ENCODE measurements at places on chromosomes 12 and 14.

GRCh38 chr14:96762650-96763049 lies 34.5 kb upstream of the VRK1 start:
- DNase-seq: peak; percentile 69

GRCh38 chr12:124630791-124631313 lies 63.4 kb upstream of the NCOR2 start:
- DNase-seq: no peak

- no peak for DNase-seq
Observed at GRCh38 chr14:21382095-21382494, 1.7 kb downstream of the SUPT16H start.

DNA sequence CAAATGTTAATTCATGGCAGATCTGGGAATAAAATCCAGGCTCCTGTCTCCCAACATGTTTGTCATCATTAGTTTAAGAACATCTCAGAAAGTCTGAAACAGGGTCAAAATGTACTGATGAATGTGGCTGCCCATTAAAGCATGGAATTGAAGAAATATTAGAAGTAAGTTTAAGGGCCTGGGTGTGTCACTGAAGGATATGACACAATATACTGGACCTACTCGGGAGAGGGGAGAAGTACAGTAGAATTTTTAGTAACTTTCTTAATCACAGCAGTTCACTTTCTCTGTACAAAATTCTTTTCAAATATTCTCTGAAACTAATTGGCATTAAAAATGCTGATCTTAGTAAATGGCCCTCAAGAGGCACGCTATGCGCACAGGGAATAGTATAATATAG lies 185.5 kb downstream of the ETV6 start:
- DNase-seq: no peak

DNA sequence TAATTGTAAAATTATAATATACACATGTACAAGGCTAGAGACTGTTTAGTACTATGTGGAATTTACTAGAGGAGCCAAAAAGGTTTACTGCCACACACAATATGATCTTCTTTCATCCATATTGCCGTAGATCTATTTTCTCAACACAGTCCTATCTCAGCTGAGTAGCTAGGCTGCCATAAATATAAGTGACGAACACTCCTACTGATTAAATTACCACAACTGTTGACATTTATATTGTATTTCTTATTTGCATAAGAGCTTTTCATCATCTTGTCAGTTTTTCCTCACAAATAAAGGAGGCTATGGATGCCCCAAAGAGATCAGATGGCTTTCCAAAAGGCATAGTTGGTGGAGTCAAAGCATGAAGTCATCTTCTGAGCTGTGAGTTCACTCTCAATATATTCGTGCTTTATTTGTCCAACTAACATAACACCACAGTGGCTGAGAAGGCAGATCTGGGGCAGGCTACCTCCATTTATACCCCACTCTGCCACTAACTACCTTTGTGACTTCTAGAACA lies 78.6 kb downstream of the CCDC59 start:
- no peak for DNase-seq

DNA sequence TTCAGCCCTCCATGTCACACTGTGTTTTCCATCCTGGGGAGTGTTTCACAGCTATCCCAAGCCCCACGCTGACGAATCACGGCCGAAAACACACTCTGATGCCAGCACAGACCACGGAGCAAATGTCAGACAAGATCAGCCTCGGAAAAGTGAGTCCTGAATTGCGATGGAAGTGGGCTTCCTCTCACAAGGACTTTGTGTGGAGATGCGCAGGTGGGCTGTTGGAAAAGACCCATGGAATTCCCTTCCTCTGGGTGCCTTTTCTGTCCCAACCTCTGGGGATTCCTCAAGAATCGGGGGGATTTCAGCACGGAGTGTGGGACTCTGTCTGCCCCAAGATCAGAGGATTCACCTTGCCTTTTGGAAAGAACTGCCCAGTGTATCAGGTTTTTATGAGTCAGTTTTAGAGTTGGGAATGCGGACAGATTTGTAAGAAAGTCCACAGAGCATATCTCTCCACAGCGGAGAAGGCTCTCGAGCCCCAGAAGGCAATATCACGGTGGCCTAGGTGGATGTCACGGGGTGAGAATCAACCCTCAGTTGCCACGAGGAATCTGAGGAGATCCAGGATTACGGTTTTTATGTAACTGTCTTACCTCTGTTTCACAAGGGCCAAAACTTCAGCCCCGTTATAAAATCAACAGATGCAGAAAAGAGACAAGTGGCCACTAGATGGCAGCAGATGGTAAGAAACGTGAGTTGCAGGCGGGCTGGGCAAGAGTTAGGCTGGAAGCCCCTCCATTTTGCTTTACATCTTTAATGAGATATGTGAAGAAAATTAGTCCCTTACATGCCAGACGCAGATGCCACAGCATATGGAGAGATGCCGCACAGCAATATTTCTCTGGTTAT lies 201.9 kb downstream of the DAD1 start:
- DNase-seq: peak; percentile 47

- no peak for DNase-seq
Observed at GRCh38 chr12:45315462-45315861, 99.6 kb downstream of the ANO6 start.

- DNase-seq: no peak
Observed at GRCh38 chr12:3680919-3681594, 71.9 kb downstream of the CRACR2A start.

DNA sequence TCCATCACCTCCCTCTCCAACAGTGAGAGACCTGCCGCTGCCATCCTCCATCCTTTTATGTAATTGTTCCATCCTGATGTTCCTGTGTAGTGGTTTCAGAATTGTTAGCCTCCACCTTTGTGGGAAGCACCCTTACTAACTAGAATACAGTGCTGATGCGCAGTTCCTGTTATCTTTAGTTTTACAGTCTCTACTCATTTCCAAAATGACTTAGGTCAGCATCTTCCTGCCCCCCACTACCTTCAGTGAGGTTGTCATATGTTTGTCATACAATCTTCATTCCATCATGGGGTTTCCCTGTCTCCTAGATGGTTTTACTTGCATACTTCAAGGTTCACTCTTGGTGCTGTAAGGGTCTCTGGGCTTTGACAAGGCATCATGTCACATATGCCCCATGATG lies 69.8 kb downstream of the EML1 start:
- DNase-seq: no peak

- DNase-seq: peak; percentile 28
Observed at GRCh38 chr14:94536836-94537235, 24.4 kb upstream of the SERPINA4 start.

DNA sequence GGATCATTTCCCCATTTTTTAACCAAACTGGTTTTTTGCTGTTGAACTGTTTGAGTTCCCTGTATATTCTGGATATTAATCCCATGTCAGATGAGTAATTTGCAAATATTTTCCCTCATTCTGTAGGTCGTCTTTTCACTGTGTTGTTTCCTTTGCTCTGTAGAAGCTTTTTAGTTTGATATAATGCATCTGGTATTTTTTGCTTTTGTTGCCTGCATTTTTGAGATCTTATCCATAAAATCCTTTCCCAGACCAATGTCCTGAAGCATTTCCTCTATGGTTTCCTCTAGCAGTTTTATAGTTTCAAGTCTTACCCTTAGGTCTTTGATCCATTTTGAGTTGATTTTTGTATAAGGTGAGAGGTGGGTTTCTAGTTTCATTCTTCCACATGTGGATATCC lies 71.3 kb downstream of the LRP6 start:
- no peak for DNase-seq

- no peak for DNase-seq
Observed at GRCh38 chr14:32044454-32044853, 32.6 kb upstream of the ARHGAP5 start.

DNA sequence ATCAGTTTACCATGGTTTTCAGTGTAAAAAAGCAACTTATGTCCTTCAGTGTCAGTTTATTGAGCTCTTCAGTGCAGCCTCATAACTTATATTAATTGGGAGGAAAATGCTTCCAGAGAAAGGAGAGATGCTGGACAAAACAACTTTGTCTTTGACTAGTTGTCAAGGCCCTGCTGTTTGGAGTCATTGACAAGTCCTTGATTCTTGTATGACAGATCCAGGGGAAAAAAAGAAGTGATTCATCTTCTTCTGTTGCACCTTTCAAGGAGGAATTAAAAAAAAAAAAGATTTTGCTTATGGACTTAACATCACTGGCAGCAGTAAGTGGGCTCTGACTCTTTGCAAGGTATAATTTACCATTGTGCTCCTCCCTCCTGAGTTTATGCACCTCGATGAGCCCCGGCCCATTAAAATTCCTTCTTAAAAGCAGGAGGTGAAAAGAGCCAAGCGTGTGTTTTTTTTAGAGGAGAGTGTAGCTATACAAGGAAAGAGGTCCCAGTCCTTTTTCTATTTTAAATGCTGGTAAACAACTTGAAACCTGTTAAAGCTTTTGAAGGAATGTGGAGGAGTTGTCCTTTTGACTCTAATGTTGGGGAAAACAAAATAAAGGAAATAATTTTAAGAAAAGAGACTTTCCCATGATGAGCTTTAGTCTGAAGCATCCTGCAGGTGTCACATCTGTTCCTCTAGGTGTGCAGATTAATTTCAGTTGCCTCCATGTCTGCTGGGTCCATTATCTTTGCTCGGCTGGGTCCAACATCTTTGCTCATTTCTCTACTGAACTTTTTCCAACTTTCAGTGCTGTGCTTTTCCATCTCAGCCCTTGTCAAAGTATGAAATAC lies 431.6 kb downstream of the RAD51B start:
- no peak for DNase-seq

GRCh38 chr12:27436029-27436428 lies 10.5 kb upstream of the SMCO2 start:
- peak; percentile 73 for DNase-seq

GRCh38 chr14:55117803-55118441 lies 11.1 kb upstream of the LGALS3 start:
- no peak for DNase-seq

- peak; percentile 77 for DNase-seq
Observed at GRCh38 chr14:49461529-49462401, 124.4 kb downstream of the RPS29 start.

- DNase-seq: no peak
Observed at GRCh38 chr12:81866081-81866480, 106.9 kb upstream of the PPFIA2 start.

- DNase-seq: peak; percentile 90
Observed at GRCh38 chr14:24367514-24368211, at the start of gene NFATC4. NFATC4 (plus strand) TSS chr14:24368184; CDS start chr14:24368341, 157 bp downstream.
